ENCODE measurements at places on chromosomes 2 and 18.

DNA sequence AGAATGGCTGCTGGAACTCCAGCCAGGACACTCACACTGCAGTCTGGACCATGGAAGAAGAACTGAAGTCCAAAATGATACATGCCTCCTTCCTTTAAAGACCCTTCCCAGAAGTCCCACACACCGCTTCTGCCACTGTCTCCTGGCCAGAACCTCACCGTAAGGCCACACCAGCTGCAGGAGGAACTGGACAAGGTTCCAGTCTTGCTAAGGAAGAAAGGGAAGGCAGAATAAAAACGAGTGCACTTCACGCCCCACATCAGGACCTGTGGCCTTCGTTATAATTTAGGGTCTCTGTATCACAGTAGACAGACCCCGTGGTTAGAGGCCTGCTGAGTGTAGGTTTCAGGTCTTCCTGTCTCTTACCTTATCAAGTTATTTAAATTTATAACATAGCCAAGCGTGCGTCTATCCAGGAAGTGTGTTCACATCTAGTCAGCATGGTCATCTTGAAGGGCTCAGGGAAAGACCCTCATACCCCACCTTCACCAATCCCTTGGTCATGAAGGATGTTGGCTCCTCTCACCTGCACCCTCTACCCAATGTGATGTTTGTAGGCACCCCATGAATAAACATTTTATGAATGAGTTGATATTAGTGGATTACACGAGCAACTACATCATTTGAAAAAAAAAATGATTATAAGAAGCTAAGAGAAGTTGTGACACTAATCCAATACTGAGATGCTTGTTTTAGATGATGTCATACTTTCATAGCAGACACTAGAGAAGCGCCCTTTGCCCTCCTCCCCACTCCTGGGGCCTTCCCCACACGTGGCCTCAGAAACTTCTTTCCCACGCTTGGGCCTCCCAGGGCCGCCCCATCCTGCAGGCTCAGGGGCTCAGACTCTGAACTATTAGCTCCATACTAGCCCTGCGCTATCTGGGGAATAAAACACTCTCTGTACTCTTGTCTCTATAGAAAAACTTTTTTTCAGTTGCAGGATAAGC lies 157.6 kb downstream of the FAM210A start:
- DNase-seq = no peak

GRCh38 chr2:144914622-144915318 lies 394.9 kb upstream of the ZEB2 start:
- no peak for DNase-seq

- no peak for DNase-seq
These were observed 24.8 kb downstream of the GNLY start for GRCh38 chr2:85718885-85719492.

DNA sequence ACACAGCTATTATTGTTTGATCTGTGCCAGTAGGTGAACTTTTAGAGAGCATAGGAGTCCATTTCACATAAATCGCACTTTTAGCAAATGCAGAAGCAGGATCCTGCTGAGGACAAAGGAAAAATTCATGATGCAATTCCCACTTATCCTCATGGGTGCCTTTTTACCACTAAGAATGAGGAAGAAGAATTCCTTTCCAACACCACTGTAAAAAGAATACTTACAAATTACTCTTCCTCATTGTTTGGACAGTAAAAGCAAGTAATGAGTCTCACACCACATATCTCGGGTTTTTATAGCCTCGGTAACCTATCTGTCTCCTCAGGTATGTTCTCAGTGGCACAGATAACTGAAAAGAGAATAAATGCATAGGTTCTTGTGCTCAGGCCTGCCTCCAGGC lies 238.5 kb downstream of the MTX2 start:
- no peak for DNase-seq

- no peak for DNase-seq
These were observed 105.3 kb downstream of the TSN start for GRCh38 chr2:121860758-121861227.

DNA sequence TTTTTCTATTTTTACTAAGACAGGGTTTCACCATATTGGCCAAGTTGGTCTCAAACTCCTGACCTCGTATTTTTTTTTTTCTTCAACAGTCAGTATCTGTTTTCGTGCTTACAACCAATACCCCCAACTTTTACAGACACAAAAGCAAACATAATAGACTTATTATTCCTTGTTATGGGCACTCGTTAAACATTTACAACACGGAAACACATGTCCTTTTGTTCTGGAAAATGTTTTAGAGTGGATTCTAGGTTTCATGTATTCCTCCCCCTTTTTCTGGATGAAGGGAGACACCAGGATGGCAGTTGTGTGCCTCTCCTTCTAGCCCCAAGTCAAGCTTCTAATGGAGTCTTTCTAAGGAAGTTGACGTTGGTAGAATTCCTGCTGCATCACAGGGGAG lies 88.8 kb downstream of the CD226 start:
- no peak for DNase-seq

GRCh38 chr2:134866498-134867099 lies 28.2 kb downstream of the ACMSD start:
- DNase-seq = no peak

- no peak for DNase-seq
These were observed 202.9 kb downstream of the ARL4C start for GRCh38 chr2:234293973-234294372.

DNA sequence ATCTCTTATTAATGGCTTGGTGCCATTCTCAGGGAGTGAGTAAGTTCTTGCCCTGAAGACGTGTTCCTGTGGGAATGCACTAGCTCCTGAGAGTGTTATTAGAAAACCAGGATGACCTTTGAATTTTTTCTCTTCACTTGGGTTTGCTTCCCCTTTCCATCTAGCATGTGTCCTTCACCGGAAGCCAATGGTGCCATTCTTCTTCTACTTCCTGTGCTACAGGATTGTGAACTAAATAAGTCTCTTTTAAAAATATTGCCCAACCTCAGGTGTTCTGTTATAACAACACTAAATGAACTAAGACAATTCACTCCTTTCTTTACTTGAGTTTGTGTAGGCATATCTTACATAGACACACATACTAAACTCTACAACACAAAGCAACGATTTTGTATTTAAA lies 447.0 kb downstream of the SOX11 start:
- DNase-seq = no peak

DNA sequence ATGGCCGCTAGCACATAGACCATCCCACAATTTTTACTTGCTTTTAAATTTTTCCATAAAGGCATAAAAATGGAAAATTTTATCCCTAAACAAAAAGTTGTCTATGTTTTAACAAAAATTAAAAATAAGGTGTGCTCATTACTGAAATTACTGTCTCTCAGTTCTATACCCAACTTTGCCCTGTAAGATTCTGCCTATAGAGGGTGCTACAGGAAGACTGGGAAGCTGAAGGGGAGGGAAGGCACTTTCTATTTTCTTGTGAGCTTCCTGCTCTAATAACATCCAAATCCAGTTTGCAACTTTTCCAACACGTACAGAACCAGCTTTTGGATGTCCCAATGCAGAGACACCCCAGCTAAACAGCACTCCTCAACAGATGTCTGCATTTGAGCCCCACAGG lies 666.9 kb downstream of the PLCL1 start:
- DNase-seq = no peak

DNA sequence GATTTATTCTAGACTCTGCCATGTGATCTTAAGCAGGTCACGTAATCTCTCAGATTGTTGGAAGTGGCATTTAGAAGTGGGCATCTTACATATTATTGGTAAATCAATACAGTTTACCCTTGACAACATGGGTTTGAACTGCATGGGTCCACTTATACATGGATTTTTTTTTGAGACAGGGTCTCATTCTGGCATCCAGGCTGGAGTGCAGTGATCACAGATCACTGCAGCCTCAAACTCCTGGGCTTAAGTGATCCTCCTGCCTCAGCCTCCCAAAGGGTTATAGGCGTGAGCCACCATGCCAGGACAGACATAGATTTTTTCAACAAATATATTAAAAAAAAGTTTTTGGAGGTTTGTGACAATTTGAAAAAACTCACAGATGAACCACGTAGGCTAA lies 144.7 kb downstream of the OTX1 start:
- DNase-seq = no peak

DNA sequence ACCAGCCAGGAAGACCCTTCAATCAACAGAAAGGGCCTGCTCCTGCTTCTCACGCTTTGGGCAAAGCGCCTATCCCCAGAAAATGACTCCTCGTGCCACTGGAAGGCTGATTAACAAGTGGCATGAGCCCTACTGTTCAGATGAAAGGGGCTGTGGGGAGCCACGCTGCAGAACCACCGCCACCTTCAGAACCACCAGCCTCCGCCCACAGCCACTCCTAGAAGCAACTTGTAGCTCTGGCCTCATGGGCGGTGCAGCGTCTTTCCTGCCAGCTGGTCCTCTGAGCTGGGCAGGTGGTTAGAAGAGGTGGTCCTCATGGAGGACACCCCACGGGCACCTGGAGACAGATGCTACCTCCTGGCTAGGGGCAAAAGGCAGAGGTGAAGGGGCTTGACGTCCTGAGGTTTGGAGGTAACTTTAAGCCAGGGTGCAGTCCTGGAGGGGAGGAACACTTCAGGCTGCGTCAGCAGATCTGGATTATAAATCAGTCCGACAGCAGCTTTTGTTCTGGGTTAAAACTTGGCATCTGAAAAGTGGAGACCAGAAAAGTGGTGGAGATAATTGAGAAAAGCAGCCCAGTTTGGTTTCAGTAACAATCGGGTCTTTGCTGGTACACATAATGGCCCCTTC lies 861 bp upstream of the SEMA4C start:
- no peak for DNase-seq

- no peak for DNase-seq
These were observed 540.4 kb upstream of the DSEL start for GRCh38 chr18:68056936-68057335.

DNA sequence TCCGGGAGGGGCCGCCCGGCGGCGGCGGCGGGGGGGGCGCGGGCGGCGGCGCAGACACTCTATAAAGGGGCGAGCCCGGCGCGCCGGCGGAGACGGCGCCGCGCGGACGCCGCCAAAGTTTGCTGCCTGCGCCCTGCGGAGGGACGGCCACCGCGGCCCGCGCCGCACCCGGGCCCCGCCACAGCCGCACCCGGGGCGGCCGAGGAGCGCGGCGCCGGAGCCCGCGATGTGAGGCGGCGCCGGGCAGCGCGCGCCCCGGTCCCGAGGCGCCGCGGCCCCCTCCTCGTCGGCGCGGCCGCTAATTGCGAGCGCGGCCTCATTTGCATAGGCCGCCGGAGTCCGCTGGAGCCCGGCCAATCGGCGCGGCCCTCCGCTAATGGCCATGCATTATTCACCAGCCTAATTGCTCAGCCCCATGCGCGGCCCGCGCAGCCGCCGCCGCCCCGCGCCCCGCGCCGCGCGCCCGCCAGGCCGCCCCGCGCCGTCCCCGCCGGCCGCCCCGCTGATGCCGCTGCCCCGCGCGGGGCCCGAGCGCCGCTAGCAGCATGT lies at the start of gene SALL3:
Gene SALL3, plus strand, starts transcription at position 89 of the 549 bp plus-strand sequence. Its CDS starts 457 bp downstream, at position 546.
- no peak for DNase-seq

DNA sequence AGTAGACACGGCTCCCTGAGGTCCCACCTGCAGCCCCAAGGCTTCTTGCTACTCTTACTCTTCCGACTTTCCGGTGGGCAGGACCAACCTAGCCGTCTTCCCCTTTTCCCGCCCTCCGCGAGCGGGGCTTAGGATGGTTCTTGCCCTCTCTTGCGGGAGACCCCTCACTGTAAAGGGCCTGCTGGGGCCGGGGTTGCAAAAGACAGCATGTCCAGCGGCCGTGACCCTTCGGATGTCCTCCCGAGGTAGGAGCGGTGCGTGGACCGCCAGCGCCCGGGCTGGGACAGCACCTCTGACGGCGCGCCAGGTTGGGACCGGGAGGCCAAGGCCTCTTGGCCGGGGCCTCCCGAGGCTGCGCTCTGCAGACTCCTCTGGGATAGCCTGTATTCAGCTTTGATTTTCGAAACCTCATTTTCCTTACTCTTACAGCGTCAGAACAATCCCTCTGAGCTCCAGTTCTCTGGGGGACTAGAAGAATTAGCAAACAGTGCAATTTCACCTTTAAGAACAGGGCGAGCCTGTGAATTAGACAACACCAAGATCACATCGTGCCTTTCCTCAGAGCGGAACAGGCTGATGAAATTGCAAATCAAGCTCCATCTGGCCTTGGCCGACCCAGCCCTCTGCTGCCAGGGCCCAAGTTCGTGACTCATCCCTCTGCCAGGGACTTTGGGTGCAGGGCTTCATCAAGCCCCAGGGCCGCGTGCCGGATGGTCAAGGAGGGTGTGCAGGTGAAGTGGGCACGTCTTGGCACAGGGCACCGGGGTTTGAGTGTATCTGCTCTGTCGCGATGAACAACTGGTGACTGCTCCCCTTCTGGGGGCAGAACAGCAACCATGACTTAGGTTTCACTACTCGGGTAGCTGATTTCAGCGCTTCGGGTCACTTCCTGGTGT lies 777 bp downstream of the MOCOS start:
- no peak for DNase-seq

DNA sequence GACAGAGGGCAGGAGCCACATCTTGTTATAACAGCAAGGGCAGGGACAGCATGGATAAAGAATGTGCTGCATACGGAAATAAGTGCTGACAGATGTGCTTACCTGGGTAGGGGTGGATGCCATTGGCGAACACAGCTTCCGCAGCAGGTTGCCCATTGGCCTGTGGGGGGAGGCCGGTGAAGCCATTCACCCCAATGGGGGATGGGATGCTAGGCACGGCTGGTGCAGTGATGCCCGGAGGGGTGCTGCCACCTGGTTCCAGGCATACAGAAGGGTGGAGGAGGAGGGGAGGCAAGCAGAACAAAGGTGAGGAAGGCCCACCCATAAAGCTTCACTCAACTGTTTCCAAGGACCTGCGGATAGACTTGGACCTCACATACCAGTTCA lies 294.9 kb downstream of the CELF4 start:
- no peak for DNase-seq

DNA sequence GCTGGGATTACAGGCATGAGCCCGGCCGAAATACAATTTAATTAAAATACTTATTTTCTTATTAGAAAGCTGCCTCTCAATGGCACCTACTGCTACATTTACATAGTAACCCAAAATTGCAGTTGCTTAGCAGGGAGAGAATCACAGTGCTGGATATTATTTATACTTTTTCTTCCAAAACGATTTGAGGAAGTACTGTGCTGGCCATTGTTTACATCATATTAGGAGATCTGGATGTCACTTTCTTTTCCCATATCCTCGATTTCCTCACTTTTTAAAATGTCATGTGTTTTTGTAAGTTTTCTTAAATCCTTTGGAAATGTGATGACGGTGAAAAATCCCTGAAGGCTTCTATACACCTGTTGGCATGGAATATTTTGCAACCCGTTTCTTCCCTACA lies 3.4 kb upstream of the SP3 start:
- no peak for DNase-seq

DNA sequence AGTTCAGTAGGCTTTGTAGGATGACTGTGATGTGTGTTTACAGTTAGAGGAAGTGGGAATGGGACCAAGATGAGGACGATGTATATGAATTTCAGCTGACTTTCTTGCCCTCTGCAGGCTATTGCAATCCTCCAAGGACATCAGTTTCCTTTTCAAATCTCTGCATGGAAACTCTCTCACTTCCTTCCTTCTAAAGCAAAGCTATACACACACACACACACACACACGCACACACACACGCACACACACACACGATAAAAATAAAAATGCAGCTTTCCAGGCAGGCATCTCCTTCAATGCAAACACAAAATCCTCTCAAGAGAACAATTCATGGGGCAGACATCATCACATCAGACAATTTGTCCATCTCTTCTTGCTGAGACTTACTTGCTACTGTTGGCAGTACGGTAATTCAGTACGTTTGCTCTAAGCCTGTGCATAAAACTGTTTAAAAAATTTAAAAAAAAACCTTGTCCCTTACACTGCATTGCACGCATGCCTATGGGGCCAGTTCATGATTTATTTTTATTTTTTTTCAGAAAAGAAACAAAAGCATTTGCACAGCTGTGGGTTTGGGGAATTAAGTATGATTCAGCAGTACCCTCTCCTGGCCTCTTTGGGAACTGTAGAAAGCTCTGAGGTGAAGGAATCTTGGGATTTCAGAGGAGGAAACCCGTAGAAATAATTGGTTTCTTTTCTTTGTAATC lies 27.1 kb upstream of the ICOS start:
- DNase-seq = no peak

Measured in brain pericyte (primary cell).